ENCODE measurements at places on chromosomes 5 and 9.

GRCh38 chr9:83005361-83005760, 57.6 kb downstream of the RASEF start:
- no peak for DNase-seq

- no peak for DNase-seq
Measured at GRCh38 chr5:132344775-132345514, 24.6 kb upstream of the SLC22A5 start.

- no peak for DNase-seq
Measured at GRCh38 chr5:73686912-73687311, 60.9 kb downstream of the ARHGEF28 start.

DNA sequence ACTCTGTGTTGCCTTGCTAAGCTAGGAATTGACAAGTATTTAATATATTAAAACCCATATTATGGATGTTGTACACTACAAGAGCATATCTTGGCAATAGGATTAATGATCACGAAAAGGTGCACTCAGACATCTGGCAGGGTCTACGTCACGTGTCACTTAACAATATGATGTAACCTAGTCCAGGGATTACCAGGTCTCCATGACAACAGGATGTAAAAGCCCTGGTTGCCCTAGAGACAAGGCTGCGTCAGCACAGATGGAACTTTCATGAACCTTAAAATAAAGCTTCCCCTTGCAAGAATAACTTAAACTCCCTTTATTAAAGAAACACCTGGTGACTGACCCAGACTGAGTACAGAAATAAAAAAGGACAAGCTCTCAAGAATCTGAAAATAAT, 717.8 kb downstream of the CDH18 start:
- DNase-seq = no peak

- DNase-seq = no peak
Measured at GRCh38 chr9:108056084-108056804, 566.7 kb upstream of the KLF4 start.

DNA sequence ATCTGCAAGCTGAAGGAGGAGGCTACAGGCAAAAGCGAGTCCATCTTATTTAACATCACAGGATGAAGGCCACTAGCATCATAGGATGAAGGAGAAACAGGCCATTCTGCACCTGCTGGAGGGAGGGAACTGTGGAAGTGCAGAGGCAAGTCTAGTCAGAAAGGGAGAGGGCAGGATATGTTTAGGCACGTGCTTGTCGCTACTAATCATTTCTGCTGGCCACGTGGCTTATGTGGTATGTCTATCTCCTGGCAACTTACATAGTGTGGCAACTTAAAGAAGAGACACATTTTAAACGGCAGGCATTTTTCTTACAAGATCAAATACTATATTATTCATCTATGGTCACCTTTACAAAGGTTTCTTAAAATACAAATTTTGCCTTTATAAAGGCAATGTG, 74.0 kb downstream of the GNAQ start:
- no peak for DNase-seq

DNA sequence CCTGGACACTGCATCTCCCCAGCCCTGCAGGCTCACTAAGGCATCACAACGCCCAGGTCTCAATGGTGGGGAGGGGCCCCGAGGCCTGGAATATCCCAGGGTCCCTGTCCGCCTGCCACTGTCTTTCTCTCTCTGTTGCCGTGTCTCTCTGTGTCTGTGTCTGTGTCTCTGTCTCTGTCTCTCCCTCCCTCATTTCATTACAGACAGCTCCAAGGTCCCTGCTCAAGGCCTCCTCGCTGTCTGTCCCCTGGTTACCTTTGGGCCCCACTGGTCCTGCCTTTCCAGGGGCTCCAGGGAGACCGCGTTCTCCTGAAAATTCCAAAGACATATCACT, 3.2 kb downstream of the FCN1 start:
- no peak for DNase-seq

GRCh38 chr9:136728548-136729123, 14.1 kb downstream of the LCN10 start:
- DNase-seq = no peak

DNA sequence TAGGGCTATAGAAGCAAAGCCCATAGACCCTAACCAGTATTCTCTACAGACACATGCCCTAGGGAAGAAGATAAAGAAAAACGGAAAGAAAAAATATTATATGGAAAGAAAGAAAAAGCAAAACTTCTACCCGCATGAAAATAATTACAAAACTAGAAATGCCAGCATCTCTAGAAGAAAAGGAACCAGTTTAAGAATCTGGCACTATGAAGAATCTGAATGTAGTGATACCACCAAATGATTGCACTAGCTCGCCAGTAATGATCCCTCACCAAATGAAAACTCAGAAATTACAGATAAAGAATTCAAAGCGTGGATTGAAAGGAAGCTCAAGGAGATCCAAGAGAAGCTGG, 341.9 kb upstream of the GRIA1 start:
- DNase-seq = no peak

DNA sequence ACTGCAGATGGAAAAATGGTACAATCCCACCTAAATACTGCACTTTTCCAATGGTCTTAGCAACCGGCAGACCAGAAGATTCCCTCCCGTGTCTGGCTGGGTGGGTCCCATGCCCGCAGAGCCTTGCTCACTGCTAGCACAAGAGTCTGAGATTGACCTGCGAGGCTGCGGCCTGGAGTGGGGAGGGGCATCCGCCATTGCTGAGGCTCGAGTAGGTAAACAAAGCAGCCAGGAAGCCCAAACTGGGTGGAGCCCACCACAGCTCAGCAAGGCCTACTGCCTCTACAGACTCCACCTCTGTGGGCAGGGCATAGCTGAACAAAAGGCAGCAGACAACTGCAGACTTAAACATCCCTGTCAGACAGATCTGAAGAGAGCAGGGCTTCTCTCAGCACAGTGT, 221.6 kb upstream of the CTNND2 start:
- no peak for DNase-seq

- no peak for DNase-seq
Measured at GRCh38 chr5:34042321-34042720, 692 bp downstream of the C1QTNF3 start.

DNA sequence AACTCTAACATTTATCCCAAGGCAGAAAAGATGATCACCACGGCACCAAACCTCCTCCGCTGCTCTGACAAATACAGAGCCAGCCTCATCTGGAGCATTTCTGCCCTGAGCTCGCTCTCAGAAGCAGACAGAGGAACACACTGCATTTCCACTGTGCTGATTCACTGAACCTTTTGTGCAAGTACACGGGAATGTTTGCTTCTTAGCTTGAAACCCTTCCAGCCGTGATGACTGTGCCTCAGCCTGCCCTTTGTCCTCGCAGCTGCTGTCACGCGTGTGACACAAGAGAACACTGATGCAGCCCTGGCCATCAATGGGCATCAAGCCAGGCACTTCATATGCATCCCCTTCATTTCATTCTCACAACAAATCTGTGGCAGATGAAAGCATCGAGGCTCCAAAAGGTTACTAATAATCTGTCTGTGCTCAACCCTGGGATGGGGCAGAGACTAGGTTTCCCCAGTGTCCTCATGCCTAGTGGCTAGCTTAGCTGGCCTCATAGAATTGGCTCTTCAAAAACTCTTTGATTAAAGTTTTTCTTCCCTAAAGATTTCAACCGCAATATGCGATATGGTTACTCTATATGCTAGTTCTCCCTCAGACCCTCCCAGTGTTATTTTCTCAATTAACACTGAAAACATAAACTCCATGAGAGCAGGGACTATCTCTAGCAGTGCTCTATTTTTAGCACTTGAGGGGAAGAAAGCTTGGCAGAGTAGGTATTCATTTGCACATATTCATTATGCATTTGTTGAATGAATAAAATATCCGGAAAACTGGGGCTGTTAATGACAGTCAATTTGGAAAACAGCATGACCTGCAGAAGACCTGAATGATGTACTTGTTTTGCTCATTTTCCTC, 7.3 kb downstream of the CDC14B start:
- DNase-seq = peak; percentile 82

DNA sequence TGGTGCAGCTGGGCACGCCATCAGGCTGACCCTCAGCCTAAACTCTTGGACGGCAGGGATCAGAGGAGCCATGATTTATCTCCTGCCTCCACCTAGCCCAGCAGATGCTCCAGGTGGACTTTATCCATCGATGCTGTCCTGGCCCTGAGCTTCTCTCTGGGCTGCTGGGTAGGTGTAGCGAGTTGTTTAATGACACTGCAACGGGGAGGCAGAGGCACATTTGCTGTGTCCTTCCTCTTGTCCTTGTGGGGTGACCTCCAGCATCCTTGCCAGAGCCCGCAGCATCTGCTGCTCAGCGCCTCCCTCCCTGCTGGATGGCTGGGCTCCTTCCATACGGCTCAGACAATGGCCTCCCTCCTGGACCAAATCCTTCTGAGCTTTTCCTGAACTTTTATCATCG, 103.1 kb upstream of the IRX4 start:
- DNase-seq = no peak

GRCh38 chr9:89038382-89039103, 47.3 kb downstream of the S1PR3 start:
- DNase-seq = peak; percentile 64

GRCh38 chr9:752201-752600, 89.3 kb upstream of the DMRT1 start:
- no peak for DNase-seq

DNA sequence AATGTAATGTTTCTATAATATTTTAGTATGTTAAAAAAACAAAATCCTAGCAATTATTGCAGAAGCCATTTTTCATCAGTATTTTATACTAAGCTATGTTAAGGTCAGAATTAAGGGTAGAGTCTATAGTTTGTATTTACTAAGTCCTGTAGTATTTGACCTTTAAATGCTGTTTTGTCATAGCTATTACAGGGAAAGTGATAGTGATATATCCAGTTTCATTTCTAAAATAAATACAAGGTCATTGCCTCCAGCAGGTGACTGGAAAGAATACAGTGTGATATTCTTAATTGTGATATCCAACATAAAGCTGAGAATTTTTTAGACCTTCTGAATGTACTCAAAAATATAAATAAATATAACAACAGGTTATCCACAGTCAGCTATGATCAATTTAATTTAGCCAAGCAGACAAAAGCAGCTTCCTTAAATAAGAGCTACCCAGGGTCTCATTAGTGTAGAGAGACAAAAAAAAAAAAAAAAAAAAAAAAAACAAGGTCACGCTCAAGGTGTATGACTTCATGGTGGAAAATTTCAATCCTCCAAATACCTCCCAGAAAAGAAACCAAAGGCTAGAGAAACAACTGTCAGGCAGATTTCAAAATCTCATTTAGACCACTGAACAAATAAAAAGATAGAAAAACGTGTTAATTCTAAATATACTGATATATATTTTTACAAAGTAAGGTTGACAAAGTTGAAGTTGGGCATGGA, 278.7 kb downstream of the HCN1 start:
- no peak for DNase-seq

DNA sequence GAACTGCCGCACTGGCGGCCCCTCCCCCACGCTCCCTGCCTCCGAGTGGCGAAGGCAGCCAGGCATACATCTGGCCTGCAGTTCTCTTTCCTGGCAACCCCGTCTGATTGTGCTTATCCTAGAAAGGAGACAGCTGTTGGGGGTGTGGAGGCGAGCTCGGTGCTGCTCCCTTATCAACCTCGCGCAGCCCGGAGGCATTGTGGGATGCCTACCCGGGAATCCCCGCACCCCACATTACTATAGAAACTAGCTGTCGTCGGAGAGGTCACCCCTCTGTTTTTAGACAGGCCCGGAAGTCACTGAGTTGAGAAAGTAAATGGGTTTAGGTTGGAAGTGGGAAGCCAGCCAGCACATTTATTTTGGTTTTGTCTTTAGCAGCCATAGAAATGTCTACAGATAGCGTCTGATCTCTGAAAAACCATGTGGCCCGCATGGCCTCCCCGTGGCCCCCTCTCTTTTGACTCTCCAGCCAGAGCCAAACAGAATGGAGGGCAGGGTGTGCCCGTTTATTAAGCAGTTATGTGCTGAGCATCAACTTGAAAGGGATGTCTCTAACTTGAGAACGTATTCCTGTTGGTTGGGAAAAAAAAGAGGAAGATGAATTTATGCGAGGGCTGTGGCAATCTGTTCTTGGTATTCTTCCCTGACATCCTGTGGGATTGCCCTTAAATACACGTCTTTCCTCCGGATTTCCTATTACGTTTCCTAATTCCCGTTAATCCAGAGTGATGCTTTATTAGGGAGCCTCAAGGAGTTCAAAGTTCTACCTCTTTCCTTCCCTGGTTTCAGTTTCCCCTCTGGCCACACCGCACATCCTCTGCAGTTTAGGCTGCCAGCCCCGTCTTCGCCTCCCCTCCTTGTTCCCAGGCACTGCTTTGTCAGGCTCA, 3.9 kb downstream of the STC2 start:
- DNase-seq = peak; percentile 53

DNA sequence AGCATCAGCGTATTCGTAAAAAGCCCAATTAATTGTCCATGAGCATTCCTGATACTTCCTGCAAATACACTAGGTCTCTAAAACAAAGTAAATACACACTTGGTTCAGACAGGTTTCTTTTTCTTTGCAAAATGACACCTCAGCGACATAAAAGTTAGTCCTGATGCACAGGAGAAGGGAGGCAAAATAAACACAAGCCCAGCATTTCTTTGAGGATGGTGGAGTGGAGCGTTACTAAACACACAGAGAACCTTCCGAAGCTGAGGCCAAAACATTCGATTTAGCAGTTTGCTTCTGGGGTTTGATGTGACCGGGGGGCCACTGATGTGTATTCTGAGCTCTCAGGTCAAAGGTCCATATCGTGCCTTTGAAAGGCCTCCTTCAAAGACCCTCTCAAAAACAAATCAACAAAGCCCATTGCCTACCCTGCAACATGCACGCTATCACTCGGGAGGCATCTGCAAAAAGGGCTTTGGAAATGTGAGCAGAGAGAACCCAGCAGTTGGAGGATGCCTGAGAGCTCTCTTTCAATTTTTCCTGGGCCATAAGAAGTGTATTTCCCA, 268.4 kb upstream of the PANK3 start:
- no peak for DNase-seq

GRCh38 chr9:131587906-131588305, 42.6 kb downstream of the PRRT1B start:
- no peak for DNase-seq

DNA sequence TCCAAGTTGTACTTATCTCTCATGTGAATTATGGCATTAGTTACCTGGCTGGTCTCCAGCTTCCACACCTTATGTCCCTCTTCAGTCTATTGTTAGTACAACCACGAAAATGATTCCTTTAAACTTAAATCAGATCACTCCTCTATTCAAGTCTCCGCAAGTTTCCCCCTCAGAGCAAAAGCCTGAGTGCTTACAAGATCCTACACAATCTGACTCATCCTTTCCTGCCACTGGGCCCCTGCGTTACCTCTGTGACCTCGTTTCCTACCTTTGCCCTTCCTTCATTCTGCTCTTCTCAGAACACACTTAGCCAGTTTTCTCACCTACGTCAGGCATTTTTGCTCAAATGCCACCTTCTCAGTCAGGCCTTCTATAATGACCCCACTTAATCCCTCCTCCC, 45.1 kb upstream of the GLIS3 start:
- no peak for DNase-seq

DNA sequence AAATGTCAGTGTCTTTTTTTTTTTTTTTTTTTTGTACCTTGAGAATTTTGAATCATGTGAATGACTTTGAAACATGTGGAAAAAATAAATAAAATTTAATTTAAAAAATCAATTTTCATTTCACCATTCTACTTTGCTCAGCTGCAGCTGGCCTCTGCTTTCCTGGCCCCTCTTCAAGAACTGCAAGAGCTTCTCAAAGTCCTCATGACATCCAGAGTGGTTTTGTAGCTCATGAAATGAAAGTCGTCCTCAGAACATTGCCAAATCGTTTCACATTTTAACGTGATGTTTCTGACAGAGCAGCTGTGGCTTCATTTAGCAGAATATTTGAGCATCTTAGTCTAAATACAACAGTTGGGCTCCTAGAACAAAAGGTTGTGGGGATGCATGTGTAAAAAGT, 47.9 kb upstream of the TMEM215 start:
- no peak for DNase-seq
